ENCODE measurements at places on chromosomes 5 and 9.

DNA sequence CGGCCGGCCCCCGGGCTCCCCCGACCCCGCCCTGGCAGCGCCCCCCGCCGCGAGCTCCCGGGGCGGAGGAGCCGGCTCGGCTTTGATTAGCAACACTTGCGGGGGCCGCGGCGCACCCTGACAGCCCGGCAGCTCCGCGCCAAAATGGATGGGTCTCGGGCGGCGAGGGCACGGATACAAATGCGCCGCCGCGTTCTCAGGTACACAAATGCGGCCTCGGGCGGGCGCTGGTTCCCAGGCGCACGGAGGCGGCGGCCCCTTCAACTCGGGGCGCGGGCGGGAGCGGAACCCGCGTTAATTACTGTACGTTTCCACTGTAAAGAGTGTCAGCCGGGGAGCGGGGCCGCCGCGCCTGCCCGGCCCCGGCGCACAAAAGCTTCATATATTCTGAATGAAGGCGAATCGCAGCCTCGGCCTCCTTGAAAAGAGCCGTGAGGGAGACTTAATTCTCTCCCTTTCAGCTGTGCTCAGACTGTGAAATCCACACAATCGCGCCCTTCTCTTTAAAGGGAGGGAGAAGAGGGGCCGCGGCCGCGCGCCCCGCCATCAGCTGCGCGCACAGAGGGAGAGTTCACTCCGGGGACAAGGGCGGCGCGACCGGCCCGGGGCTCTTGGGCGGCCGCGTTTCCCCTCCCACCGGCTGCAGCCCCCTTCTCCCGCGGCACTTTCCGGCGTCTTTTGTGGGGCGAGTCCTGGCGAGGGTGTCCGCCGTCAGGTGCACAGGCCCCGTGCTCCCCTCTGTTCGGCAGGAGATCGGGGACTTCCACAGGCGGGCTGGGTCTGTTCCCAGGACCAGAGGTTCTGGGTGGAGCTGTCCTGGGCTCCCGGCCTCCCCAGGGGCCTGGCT is 27.0 kb downstream of the MSX2 start:
- no peak for DNase-seq

DNA sequence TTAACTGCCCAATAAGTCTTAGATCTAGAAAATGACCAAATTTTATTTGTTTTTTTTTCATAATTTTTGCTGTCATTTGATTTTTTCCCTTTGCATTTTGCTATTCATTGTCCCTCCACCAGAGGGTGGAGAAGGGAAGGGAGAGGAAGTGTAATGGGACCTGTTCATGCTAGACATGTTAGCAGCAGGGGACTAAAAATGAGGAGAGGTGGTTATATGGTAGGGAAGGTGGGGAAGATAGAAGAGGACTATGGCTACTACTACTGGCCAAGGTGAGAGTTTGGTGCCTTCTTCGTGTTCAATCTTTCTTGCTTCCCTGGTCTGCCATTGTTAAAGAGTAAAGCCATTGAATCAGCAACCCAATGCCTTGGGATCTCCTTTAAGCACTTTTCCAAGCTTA is 6.4 kb downstream of the GRIA1 start:
- no peak for DNase-seq

DNA sequence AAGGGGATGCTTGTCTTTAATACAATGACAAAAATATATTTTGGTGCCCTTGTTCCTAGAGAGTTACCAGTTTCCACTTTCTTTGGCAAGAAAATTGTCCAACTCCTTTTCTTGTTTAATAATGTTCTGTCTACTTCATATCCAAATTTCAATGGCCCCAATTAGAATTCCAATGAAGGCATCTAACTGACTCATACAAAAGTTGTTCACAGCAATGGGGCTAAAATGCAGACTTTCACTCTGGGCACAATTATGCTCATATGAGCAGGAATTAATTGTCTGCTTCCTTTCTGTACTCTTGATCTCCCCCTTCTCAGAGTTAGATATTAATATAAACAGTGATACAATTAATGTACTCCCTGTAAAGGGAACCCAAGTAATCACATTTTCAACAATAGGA is 42.1 kb upstream of the ZNF622 start:
- no peak for DNase-seq

DNA sequence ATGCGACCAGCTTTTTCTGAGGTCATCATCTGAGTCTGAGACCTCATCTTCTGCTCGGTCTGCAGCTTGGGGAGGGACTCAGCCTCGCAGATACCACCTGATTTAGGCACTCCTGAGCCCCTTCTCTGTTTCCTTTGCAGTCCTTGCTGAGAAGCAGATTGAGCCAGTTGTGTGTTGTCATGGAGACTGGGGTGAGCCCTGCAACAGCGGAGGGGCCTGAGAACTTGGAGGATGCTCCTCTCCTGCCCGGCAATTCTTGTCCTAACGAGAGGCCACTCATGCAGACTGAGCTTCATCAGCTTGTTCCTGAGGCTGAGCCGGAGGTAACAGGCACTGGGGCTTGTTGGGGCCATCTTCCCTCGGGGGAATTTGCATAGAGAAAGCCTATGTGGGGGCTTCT is 19.2 kb downstream of the TEX53 start:
- DNase-seq: no peak

DNA sequence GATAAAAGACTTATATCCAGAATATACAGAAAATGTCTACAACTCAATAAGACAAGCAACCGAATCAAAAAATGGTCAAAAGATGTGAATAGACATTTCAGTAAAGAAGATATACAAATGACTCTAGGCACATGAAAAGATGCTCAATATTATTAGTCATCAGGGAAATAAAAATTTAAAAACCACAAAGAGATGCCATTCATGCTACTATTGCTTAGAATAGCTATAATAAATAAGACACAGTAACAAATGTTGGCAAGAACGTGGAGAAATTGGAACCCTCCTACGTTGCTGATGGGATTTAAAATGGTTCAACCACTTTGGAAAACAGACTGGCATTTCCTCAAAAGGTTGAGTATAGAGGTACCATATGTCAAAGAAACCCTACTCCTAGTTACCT is 39.8 kb downstream of the POLK start:
- DNase-seq: no peak

GRCh38 chr5:172436078-172436878 is 18.0 kb downstream of the SH3PXD2B start:
- no peak for DNase-seq

GRCh38 chr5:77781076-77781475 is 4.9 kb upstream of the TBCA start:
- DNase-seq: no peak

DNA sequence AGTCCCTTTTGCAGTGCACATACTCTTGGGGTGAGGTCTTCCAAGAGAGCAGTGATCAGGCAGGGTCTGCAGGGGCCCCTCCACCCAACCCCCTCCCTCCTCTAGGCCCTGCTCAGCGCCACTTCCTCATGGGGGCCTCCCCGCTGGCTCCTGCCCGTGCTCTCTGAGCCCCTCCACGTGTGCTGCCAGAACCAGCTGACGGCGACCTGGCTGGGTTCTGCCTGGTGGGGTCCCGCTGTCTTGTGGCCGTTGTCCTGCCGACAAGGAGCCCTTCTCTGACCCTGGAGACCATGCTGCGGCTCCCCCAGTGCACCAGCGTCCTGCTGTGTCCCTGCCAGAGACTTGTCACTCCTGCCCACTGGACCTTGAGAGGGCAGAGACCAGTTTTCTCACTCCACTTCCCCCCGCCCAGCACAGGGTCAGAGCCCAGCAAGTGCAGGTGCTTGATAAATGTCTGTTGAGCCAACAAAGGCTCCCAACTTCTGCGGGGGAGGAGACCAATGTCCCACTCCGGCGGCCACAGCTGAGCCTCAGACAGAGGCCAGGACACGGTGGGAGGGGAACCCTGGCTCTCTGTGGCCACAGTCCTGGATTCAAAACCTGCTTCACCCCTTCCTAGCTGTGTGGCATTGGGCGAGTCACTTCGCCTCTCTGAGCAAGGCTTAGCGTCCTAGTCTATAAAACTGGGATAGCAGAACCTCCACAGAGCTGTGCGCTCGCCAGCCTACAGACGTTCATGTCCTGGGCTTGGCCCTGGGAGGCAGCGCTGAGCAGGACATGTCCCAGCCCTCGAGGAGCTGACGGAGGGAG is 24.8 kb downstream of the SARDH start:
- DNase-seq: no peak

DNA sequence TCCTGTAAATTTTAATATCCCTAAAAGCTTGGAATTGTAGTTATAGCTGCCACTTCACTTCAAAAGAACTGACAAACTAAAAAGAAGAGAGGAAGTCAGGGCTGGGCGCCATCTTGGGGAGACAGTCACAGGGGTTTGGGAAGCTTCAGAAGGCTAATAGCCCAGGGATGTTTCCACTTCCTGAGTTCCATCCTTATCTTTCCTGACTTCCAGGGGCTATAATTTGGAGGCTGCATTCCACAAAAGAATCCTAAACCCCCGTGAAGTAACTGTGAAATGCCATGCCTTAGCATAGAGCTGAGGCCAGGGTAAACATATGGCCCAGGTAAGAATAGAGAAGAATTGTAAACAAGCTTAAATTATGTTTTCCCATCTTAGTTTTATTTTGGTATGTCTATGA is 75.4 kb upstream of the LPAR1 start:
- no peak for DNase-seq
